Amniotic stem cell (primary cell): ENCODE measurements at places on chromosomes 6 and 20.

DNA sequence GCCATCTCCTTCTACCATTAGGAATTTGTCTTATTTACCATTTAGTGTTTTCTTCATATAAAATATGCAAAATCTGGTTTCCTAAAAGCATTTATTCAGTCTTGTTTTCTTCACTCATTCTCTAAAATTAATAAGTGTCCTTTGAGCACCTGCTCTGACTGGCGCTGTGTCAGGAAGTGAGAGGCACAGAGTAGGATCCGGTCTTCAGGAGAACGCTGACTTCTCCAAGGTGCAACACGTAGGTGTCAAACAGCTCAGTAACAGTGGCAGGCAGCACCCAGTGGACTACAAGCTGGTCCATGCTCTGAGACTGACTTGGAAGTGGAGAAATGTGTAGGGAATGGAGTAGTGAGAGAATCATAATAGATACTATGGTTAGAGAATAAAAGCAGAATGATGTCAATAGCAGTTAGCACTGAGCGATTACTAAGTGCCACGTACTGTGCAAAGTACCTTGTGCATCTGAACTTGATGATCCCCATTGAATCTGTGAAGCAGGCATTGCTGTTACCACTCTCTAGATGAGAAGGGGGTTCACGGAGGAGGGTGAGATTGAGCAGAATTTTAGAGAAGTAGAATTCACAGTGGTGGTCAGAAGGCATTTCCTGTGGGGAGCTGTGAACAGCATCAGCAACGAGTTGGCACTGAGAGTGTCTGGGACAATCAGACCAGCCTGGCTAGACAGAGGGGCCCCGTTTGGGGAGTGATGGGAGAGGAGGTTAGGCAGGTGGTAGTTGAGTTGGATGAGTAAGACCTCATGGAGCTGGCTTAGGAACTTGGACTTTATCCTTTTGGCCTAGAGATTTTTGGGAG, 569.8 kb downstream of the QKI start:
- no peak for DNase-seq

- DNase-seq: no peak
These were observed 33.4 kb upstream of the SRPK1 start for GRCh38 chr6:35954333-35954732.

GRCh38 chr20:5353624-5354496, 37.1 kb upstream of the PROKR2 start:
- no peak for DNase-seq

DNA sequence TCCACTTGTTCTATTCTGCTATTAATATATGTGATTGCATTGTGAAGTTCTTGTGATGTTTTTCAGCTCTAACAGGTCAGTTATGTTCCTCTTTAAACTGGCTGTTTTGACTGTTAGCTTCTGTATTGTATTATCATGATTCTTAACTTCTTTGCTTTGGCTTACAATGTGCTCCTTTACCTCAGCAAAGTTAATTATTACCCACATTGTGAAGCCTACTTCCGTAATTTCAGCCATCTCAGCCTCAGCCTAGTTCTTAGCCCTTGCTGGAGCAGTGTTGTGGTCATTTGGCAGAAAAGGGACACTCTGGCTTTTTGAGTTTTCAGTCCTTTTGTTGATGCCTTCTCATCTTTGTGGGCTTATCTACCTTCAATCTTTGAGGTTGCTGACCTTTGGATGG, 440.2 kb downstream of the TBC1D32 start:
- no peak for DNase-seq

- DNase-seq: no peak
These were observed 38.9 kb upstream of the FRMD1 start for GRCh38 chr6:168117942-168118341.

GRCh38 chr6:137872581-137873115, 5.6 kb downstream of the TNFAIP3 start:
- DNase-seq: no peak

DNA sequence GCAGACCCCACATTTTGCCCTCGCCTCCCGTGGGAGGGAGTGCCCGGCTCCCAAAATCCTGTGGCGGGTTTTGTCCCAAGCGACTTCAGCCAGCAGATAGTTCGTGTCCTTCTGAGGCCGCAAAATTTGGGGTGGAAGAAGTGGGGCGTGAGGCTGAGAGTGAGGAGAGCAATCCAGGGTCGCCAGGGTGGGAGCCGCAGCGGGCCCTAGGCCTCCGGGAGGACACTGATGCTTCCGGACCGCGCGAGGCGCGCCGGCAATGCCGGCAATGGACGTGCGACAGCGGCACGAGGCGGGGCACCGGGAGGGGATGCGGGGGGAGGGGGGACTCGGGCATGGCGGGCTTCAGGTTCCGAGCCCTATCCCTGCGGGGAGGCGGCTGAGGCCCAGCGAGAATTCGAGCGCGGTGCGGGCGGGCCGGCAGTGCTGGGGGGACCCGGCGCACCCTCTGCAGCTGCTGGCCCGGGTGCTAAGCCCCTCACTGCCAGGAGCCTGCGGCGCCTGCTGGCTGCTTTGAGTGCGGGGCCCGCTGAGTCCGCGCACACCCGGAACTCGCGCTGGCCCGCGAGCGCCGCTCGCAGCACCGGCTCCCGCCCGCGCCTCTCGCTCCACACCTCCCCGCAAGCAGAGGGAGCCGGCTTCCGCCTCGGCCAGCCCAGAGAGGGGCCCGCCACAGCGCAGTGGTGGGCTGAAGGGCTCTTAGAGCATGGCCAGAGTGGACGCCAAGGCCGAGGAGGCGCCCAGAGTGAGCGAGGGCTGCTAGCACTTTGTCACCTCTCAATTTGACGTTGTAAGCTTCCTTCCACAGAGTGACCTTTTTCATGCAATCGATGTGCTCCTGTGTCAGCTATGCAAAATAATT, 143.8 kb downstream of the LPA start:
- DNase-seq: peak; percentile 60

- DNase-seq: peak; percentile 41
These were observed 41.2 kb downstream of the ZC3H12D start for GRCh38 chr6:149443411-149444181.

DNA sequence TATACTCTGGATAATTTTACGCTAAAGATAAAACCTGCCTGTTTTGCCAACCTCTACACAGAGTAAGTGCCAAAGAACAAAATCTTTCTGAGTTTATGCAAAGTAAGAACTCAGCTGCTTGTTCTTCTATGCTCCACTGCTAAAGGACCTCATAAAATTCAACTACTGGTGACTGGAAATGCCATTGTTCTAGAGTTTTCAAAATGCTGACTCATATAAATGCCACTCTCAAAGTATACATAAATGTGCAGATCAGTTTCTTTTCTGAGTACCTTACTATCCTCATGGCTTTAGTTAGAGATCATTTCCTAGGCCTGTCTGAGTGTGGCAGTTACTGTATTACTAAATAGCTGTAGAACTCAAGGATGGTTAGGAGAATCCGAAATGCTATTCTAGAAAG, 45.6 kb downstream of the LYRM4 start:
- DNase-seq: no peak

DNA sequence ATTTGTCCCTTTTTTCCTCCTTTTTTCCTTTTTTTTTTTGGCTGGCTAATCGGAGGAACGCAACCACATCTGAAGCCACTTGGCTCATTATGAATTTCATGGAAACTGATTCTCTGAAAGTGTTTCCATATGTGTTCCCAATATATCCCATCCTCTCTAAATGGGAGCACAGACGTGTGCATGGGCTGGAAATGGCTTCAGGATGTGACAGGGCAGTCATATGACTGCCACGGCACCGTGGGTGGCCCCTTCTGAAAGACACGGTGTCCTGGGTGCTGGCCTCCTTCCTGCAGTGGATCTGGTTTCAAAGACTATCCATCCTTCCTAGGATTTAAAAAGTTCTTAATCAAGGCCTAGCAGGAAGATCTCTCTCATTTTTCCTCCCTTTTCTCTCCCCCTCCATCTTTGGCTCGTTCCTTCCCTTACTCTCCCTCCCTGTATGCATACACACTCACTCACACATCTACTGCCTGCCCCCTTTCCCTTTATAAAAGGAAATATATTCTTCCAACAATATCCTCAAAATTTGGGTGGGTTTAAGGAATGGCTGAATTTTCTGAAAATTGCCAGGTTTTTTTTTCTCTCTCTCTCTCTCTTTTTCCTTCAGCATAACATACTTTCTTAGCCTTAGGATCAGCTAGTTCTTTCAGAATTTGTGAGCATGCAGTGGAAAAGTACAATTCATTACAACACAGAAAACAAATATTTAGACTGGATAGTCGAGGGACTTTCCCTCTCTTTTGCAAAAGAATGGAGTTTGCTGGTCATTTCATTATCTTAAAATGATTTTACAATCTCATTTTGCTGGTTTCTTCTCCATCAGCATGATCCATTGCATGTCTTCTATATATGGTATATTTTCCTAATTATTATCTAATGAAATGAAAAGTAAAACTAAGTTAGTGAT, 161.2 kb upstream of the SUPT3H start:
- DNase-seq: no peak

GRCh38 chr6:44452725-44453124, 65.2 kb downstream of the CDC5L start:
- peak; percentile 20 for DNase-seq

DNA sequence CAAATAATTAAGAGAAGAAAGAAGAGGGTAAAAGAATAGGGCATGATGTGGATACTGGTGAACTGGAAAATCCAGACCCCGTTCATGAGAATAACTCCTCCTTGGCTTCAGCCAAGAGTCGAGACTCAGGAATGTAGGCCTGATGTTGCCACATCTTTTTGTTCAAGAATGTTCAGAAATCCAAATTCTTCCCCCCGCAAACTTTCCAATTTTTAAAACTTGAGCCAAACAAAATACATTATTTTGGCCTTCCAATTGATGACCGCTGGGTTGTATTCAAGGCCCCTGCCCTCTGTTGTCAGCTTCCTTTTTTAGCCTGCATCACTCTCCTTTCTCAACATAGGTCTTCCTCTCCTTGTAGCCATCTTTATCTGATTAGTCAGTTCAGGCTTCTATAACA, 106.1 kb downstream of the TNFAIP3 start:
- no peak for DNase-seq

GRCh38 chr6:85323435-85324040, 126.3 kb upstream of the NT5E start:
- DNase-seq: peak; percentile 14

GRCh38 chr6:117440706-117441525, 15.2 kb upstream of the ROS1 start:
- DNase-seq: no peak

DNA sequence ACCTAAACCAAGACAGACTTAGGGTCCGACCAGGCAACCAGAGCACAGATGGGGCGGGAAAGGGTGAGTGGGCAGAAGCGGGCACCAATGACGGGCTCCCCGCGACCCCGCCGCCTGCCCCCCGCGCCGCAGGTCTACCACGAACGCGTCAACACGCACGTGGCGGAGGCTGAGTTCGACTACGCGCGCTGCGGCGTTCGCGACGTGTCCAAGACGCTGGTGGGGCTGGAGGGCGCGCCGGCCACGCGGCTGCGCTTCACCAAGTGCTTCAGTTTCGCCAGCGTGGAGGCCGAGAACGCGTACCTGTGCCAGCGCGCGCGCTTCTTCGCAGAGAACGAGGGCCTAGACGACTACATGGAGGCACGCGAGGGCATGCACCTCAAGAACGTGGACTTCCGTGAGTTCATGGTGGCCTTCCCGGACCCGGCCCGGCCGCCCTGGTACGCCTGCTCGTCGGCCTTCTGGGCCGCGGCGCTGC, 5.1 kb downstream of the TMEM151B start:
- no peak for DNase-seq

GRCh38 chr6:143609972-143610371, 67.8 kb upstream of the PHACTR2 start:
- DNase-seq: no peak

GRCh38 chr20:45752746-45753145, 30.6 kb downstream of the SPINT4 start:
- DNase-seq: no peak

DNA sequence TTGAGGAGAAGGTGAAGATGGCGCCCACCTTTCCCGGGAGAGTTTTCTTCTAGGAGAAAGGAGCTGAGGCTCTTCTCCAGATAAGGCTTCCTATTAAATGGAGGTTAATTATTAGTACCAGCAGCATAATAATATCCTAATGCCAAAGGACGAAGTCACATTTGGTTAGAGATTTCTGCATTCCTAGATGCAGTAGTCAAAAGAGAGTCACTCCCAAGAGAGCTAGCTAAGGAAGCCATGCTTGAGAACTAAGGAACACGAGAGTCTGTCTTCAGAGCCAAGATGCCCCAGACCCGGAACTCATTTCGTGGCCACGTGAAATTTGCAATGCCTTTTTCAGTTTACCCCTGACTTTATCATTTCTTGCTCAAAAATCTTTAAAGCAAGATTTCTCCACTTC, 132.7 kb downstream of the TSHZ2 start:
- DNase-seq: no peak

DNA sequence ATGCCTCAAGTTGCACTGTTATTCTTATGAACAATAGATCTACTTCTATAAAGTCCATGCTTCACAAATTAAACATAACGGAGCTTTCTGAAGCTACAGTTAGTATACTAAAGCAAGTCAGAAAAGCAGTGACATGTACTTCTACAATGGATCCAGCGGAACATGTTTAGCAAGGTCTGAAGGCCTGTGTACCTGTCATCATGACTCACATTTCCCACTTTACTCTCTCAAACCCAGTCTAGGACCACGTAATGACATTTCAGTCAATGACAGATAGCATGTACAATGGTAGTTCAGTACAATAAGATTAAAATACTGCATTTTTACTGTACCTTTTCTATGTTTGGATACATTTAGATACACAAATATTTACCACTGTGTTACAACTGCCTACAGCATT, 132.1 kb downstream of the MMS22L start:
- no peak for DNase-seq

- peak; percentile 3 for DNase-seq
These were observed 106.5 kb upstream of the TRAF3IP2 start for GRCh38 chr6:111711984-111712752.

DNA sequence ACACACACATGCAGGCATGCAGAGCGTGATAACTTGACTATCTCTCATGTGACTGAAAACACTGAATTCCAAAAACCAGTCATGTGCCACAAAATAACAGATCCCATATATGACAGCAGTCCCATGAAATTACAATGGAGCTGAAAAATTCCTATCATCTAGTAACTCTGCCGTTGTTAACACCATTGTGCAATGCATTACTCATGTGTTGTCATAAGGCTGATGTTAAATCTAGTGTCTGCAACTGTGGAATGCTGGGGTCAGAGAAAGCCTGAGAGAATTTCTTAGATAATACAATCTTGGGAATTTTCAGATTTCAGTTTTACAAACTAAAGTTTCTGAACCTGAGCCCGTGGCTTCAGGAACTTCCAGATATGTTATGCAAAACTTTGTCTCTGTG, 70.2 kb downstream of the LYRM4 start:
- peak; percentile 74 for DNase-seq

DNA sequence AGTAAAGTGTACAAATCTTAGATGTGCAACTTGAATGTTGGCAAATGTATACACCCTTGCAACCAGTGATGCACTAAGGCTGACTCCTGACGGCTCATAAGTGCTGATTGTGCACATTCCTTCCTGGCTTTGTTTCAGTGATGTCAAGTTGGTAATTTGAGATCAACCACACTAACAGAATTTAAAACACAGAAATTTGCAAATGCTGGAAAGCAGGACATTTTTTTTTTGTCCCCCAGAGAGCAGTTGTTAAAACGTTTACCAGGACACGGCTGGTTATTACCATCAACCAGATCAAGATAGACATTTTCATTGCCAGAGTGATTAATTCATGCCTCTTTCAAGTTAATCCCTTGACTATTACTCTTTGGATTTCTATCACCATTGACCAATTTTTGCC, 735.6 kb downstream of the RFPL4B start:
- DNase-seq: no peak
